ENCODE measurements at places on chromosomes 3 and 15.

DNA sequence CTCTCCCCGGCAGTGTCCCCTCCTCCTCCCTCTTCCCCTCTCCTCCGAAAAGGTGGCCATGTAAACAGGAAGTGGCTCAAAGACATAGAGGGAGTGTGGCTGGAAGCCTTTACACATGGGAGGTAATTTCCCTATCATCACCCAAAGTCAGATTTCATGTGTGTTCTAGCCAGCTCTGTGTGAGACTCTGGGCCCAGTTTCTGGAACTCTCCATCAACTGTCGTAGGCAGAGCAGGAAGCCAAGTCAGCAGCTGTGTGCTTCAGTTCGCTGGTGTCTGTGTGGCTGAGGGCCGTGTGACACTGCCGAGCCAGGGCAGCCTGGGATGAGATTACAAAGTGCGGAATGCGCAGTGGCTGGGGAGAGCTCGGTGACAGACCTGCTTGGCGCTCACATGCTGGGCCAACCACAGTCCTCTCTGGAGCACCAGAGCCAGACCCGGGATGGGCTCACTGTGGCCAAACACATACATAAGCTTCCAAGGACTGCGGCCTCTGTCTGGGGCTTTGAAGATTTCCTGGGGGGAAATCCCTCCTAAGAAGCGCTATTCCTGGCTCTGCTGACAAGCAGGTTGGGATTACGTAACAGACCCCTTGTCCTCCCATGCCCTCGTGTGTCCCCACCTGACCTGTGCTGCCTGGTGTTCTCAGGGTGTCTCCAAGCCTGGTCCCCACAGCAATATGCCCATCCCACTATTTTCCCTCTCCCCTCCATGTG lies 50.7 kb downstream of the UMPS start:
- DNase-seq, result peak; percentile 56

DNA sequence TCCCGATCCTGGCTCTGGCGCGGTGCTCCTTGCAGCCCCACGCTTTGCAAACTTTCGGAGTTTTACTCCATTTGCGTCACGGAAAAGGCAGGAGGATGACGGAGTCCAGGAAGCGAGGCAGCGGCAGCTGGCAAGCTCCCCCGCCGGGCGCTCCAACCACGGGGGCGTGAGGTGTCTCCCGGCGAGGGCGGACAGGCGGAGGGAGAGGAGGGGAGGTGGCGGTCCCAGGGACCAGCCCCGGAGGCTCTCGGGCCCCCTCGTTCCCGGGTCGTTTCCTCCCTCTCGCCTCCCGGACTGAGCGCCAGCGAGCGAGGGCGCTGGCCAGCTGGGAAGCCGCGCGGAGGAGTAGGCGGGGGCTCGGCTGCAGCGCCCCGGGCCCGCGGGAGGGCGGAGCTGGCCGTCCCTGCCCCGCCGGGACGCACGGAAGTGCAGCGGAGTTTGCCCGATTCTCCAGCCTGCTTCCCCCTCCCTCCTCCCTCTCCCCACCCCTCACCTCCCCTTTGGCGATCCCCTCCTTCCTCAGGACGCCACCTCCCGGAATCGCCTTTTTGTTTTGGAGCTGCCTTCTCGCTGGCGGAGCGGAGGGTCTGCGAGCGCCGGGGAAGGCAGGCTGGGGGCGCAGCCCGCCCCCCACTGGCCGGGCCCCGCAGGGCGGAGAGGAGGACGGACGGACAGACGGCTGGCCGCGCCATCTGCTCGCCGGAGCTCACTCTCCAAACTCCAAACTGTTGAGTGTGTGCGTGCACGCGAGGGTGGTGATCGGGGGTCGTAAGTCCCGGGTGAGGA lies at the start of gene SNX33:
SNX33 (plus strand) TSS at position 543 of the 786 bp plus-strand sequence. CDS start 1,191 bp downstream, outside the sequence.
- peak; percentile 59 for DNase-seq

- no peak for DNase-seq
These were observed 309.3 kb downstream of the LRRC3B start for GRCh38 chr3:26931896-26932295.

- DNase-seq, result no peak
These were observed 158.0 kb downstream of the FBLN2 start for GRCh38 chr3:13706886-13707285.

GRCh38 chr3:140273542-140274195 lies 338.7 kb downstream of the CLSTN2 start:
- DNase-seq, result no peak

DNA sequence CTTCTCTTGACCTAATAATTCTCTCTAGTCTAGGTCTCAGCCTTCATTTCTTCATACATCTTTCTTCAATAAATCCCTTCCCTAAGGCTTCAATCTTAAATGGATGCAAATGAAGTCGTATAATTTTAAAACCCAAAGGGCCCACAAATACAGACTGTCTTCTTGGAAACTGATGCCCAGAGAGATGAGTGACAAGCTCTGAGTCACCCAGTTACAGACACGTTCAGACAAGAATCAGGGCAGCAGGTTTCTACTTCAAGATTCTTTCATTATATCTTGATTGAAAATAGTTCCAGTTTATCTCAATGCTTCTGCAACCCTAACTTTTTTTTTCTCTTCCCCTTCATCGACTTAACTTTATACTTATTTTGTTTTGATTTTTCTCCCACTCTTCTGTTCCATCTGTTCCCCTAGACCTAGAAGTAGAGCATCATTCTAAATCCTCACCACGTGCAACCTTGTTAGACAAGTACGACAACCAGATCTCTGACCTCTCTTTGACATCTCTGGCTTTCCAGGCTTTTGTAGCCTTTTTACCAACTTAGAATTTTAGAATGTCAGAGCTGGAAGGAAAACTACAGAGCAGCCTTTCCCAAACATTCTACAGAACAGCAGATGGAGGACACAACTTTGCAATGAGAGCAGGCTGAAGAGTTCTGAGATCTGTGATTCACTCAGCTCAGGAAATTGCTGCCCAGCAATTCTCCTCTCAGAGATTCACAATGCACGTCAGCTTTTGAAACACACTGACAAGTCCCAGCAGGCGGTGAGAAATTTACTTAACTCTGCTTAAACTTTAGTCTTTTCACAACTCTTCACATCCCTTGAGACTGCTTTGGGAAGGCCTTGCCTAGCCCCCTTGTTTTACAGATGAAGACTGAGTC lies 25.3 kb downstream of the NCEH1 start:
- no peak for DNase-seq

DNA sequence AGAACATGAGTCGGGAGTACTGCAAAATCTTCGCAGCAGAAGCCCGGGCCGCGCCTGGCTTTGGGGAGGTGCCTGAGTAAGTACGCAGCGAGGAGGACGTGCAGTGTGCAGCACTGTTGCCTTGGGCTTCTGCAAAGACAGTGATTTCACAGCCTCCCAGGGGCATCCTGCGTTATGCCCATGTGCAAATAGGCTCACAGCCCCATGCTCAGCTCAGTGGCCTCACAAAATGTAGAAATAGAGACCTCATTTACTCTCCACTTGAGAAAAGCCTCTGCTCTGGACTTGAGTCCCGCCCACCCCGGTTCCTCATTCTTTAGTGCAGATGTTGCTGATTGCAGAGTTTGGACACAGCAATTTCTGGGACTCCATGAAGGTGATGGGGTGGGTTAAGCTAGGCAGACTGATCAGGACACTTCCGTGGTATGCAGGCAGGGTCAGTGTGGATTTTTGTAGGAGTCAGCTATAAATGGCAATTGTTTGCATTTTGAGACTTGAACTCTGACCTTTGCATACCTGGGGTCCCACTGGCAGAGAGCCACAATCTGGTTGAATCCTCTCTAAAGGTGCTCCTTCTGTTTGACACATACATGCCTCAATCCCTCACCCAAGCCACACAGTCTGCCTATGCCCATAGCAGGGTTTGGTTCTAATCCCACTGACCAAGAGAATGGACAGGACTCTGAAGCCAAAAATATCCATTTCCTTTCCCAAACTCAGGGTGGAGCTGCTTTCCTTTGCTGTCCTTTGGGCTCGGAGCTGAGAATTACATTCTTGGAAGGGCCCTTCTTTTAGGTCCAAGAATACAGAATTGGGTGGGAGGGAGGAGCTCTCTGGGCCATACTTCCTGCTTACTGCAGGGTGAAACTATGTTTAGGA lies 20.7 kb upstream of the SLC28A1 start:
- no peak for DNase-seq

Data from fibroblast of skin of left quadriceps (primary cell).